HTR-8/SVneo (cell line): ENCODE measurements at places on chromosomes 1 and 21.

- no peak for DNase-seq
Measured at GRCh38 chr1:67787746-67788145, 45.5 kb downstream of the GNG12 start.

DNA sequence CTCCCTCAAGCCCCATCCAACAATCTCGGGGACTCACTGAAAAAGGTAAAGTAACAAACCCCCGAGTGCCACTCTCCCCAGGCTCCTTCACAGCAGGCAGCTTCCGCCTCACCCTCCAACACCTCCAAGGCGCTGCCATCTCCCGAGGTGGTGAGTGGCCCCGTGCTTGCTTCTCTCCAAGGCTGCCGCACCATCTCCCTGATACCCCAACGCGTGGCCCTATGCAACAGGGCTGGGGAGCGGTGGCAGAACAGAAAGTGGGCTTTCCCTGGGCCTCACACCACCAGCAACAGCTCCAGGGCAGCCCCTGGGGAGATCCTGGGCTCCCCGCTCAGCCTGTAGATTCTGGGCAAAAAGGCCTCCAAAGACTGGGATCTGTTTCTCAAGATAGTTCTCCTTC lies 105.1 kb downstream of the RAVER2 start:
- DNase-seq = no peak

GRCh38 chr1:40825435-40825788 lies 36.8 kb downstream of the CITED4 start:
- no peak for DNase-seq

- peak; percentile 36 for DNase-seq
Measured at GRCh38 chr1:56584910-56585528, 5.7 kb upstream of the PLPP3 start.

DNA sequence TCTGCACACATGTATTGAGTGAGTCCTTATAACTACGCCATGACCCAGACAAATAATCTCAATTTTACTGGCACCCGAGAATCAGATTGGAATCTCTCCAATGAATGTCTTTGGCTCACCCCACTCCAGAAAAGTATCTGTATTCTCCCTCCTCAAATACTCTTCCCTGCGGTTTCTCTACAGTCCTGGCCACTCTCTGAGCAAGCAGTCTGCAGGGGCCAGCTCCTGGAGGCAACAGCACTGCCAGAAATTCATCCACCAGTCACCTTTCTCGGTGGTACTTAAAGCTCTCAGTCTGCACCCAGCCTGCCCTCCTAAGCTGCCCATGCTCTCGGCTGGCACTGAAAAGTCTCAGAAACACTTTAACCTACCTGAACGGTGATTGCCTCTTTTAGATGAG lies 16.1 kb upstream of the LYST start:
- no peak for DNase-seq

DNA sequence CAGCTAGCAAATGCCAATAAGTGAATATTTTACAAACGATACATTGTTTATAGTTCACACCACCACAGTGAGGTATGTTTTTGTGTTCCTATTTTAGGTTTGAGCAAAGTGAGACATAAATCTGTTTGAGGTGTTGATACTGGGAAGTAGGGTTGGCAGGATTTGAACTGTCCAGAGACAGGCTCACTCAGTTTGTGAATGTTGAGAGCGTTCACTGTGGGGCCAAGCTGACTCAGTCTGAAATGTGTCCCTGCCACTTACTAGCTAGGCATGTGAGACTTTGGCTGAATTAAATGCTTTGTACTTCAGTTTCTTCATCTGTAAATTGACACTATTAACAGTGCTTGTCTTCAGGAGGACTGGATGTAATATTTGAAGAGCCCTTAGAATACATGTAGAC lies 35.1 kb downstream of the DIRAS3 start:
- DNase-seq = no peak
